Stromal cell of bone marrow (primary cell): ENCODE measurements at places on chromosomes 12 and 14.

DNA sequence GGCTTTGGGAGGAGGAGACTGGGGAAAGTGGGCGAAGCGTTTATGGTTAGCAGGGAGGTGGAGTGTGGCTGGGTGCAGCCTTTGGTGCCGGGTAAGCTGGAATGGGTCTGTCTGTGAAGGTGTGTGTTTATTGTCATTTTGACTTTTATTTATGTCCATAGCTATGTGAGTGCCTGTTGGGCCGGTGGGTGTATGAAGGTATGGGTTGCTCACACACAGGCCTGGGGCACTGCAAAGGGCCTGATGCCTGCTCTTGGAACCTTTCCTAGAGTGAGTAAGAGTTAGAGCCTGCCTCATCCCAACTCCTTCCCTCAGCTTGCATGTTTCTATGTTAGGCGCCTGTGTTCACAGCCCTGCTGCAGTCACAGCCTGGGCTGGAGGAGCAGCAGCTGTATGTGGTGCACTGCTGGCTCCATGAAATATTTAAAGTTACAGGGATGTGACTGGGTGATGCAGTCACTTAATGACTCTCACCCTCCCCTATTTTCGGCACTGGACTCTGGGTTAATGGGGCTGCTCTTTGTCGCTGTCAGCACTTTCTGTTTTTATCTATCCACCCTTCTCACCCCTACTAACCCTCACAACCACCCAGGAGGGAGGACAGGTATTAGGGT is 2.6 kb upstream of the PPP1R1A start:
- DNase-seq: peak; percentile 29

- peak; percentile 80 for DNase-seq
These were observed 37.0 kb downstream of the RASAL1 start for GRCh38 chr12:113098441-113099028.

DNA sequence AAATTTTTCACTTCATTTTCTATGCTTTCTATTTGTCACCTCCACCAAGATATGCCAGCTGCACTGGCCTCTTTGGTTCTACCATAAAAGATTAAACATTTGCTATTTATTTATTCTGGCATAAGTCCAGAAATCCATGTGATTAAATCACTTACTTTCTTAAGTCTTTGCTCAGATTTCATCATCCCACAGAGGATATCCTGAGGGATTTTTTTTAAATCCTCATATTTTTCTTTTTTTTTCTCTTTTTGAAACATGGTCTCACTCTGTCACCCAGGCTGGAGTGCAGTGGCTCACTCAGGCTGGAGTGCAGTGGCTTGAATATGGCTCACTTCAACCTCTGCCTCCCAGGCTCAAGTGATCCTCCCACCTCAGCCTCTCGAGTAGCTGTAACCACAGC is 645.4 kb upstream of the ATXN7L3B start:
- DNase-seq: no peak

GRCh38 chr14:85762526-85762925 is 232.6 kb downstream of the FLRT2 start:
- DNase-seq: no peak

GRCh38 chr14:34470319-34470718 is 8.3 kb upstream of the SPTSSA start:
- DNase-seq: no peak

DNA sequence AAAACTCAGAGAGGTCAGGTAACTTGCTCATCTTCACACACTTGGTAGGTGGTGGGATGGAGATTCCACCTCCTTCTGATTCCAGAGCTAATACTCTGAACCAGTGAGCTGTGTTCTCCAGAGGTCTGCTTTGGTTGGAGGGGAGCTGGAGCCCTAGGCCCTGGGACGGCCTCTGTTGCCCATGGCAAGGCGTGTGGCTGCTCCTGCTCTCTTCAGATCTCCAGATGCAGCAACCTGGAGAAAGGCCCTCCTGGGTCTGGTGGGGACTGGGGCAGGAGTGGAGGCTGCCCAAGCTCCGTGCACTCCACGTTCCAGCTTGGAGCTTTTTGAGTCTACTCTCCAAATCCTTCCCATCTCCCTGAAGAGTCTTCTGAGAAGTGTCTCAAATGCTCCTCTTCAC is 10.7 kb downstream of the CCND2 start:
- no peak for DNase-seq

DNA sequence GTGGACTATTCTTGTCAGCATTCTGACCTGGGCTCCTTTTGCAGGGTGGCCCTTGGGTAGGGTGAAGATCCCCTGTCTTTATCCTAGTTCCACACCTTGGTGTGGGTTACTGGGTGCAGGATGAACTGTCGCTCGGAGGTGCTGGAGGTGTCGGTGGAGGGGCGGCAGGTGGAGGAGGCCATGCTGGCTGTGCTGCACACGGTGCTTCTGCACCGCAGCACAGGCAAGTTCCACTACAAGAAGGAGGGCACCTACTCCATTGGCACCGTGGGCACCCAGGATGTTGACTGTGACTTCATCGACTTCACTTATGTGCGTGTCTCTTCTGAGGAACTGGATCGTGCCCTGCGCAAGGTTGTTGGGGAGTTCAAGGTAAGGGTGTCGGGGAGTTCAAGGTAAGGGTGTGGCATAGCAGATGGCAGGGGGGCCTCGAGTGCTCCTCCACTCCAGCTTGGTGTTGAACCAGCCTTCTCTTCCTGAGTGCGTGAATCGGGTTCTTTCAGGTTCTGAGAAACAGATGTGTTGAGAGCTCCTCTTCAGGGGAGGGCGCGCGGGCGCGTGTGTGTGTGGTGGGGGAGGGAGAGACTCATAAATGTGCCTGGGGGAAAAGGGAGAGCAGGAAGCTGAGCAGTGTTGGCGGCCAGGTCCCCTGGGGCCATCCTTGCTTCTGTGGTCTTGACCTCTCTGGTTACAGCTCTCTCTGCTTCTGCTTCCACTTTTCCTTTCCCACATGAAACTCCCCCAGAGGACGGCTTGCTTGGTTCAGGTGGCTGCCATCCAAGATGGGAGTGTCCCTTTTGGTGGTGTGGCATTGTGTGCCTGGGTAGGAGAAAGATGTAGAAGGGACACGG is 4.0 kb downstream of the ATG101 start:
- DNase-seq: peak; percentile 75

DNA sequence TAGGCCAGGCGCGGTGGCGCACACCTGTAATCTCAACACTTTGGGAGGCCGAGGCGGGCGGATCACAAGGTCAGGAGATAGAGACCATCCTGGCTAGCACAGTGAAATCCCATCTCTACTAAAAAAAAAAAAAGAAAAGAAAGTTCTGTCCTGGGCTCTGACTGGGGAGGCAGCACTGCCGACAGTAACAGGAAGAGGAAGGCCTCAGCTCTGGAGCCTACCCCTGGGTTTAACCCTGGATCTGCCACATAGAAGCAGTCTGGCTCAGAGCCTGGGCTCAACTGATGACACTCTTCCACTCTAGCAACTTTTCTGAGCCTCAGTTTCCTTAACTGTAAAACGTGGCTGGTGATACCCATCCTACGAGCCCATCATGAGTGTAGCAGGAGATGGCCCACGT is 60.5 kb downstream of the ACTN1 start:
- no peak for DNase-seq

DNA sequence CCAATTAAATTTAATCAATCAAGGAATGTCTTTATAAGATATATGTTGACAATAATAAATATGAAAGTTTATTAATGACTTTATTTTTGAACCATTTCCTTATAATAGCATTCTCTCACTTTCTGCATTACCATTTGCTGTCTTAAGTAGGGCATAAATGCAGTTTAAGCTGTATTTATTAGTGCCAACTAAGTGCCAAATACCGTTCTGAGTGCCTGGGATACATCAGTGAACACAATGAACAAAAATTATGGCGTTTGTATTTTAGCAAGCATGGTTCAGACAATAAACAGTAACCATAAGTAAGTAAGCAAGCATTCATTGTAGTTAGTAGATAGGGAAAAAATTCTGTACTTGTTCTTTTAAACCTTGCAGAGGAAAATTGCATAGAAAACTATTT is 145.8 kb downstream of the FUT8 start:
- DNase-seq: no peak

- DNase-seq: peak; percentile 44
These were observed 104.1 kb downstream of the IGF1 start for GRCh38 chr12:102376181-102376747.

DNA sequence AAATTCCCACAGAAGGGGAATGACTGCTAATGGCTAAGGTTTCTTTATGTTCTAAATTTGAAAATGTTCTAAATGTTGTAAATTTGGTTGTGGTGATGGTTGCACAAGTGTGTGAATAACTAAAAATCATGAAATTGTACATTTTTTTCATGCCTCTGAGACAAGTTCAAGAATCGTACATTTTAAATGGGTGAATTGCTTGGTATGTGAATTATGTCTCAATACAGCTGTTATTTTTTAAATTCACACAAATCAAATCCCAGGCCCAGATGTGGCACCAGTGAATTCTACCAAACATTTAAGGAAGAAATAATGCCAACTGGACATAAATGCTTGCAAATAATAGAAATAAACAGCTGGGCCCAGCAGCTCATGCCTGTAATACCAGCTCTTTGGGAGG is 28.6 kb upstream of the RND1 start:
- no peak for DNase-seq

GRCh38 chr12:75756111-75756510 is 244.7 kb upstream of the KRR1 start:
- DNase-seq: no peak

- DNase-seq: peak; percentile 85
These were observed 55.0 kb upstream of the BICD1 start for GRCh38 chr12:32051511-32052211.

DNA sequence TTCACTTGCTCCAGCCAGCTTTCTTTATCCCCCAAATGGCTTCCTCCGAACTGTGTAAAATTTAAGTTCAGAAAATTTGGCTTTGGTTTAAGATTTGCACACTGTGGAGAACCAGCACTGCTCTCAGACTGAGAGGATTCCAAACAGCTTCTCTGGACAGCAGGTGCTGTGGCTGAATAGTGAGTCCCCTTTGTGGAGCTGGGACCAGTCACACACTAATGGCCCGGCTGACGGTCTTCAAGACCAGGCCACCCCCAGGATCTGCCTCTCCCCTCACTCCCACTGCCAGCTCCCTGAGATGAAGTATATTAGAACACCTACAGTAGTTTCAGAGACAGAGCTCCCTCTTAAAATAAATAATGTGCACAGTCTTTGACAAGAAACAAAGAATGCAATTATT is 267.3 kb downstream of the BCAT1 start:
- no peak for DNase-seq

DNA sequence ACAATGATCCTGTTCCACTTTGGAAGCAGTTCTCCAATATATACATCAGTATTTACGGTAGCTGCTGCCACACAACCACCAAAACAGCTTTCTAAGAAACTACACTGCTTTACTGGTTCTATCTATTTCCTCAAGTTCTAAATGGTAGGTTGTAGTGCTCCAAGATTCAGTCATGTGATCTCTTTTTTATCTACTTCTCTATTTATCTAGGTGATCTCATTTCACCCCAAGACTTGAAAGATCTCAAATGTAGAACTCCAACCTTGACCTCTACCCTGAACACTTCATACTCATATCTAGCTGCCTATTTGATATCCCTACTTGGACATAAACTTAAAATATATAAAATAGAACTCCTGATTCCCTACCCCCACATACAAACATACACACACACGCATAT is 133.9 kb upstream of the RAP1B start:
- DNase-seq: no peak

DNA sequence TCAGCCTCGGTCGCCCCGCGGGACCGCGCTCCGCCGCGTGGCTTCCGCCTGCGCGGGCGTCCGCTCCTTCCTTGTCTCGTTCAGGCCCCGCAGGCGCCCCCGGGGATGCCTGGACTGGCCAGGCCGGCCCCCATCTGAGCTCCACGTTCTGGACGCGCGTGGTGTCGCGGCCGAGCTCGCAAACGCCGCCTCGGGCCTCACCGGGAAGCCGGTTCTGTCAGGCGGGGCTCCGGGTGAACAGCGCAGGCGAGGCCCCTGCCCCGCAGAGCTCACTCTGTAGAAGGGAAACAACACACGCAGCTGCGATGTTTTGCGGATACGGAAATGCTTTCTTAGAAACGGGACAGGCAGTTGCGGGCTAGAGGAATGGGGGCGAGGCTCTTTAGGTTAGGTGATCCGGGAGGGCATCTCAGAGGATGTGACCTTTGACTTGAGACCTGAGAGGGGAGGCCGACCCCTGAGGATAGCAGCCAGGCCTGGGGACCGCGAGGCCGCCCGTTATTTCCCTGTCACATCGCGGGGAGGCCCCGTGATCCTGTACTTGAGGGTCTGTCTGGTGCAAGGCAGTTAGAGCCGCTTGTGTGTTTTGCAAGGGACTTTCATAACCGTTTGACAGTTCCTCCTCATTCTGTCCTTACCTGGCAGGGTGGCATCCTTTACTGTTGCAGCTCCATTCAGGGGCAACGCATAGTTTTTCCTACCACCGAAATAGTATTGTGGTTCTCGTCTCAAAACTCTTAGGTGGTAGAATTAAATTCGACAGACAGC is 584 bp downstream of the VRK1 start:
- DNase-seq: no peak

- DNase-seq: no peak
These were observed 81.9 kb downstream of the TMEM132D start for GRCh38 chr12:129821964-129822363.

GRCh38 chr14:53968726-53969125 is 12.1 kb upstream of the BMP4 start:
- DNase-seq: no peak

GRCh38 chr12:28367326-28367725 is 177.1 kb downstream of the CCDC91 start:
- no peak for DNase-seq

DNA sequence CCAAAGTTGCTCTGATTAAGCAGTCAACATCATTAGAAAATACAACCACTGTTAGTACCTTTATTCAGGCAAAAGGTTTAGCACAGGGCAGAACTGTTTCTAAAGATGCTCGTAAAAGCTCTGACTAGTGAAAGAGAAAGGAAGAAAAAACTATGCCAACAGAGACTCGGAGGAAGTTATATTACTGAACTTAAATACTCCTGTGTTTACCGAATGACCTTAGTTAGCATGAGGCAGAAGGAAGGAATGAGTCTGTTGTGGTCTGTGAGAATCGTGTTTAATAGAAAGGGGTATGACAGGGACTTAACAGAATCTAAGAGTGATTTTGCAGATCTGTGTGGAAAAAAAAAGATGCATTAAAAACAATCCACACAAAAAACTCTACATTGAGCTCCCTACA is 84.1 kb upstream of the OVCH1 start:
- peak; percentile 56 for DNase-seq

DNA sequence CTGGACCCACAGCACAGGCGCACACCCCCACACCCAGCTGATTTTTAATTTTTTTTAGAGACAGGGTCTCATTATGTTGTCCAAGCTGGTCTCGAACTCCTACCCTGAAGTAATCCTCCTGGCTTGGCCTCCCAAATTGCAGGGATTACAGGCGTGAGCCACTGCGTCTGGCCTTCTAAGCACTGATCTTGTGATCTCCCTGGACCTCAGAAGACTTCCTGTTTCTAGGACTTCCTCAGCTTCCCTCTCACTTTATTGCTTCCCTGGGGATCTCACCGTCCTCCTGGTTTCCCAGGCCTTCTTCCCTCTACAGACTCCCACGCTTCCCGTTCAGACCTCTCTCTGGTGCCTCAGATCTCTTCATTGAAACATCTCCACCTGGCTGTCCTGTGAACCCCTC is 13.8 kb downstream of the ZNF839 start:
- DNase-seq: no peak

- DNase-seq: no peak
These were observed 368.0 kb upstream of the ATXN7L3B start for GRCh38 chr12:74169607-74170006.

GRCh38 chr12:130663514-130663913 is 52.6 kb downstream of the RIMBP2 start:
- DNase-seq: no peak

- DNase-seq: no peak
These were observed 76.4 kb downstream of the CHST11 start for GRCh38 chr12:104533134-104533533.
